ENCODE measurements at places on chromosomes 13 and 19. TPM values are rescaled to one million over a fixed set of nuclear protein-coding genes. Genes with fewer than 3 reads are reported as not detected.
A peak's percentile ranks its signal among the peaks of the same experiment; 100 is the strongest.

- no peak for DNase-seq
- H3K4me3 ChIP-seq: no peak overlapping the region
- no peaks in the 10 kb centered on the region for H3K36me3 ChIP-seq
- H3K27me3 ChIP-seq: peaks cover 42% of the 10 kb centered on the region
- peaks cover 9% of the 10 kb centered on the region for H3K4me1 ChIP-seq
These were observed 6.9 kb downstream of the KCNC3 start for GRCh38 chr19:50322234-50322633.

DNA sequence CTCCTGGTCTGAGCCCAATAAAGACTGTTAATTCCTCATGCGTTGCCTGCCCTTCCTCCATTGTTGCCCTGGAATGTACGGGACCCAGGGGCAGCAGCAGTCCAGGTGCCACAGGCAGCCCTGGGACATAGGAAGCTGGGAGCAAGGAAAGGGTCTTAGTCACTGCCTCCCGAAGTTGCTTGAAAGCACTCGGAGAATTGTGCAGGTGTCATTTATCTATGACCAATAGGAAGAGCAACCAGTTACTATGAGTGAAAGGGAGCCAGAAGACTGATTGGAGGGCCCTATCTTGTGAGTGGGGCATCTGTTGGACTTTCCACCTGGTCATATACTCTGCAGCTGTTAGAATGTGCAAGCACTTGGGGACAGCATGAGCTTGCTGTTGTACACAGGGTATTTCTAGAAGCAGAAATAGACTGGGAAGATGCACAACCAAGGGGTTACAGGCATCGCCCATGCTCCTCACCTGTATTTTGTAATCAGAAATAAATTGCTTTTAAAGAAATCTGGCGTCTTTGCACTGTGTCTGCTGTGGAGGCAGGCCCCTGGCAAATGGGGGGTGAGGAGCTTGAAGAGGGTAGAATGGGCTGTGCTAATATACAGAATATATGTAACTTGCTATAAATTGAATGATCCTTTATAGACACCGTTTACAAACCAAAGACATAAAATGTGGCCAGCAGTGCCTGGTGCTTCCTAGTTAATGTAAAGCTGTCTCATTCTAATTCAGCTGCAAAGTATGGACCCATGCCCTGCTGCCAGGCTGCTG is 4.2 kb upstream of the RPS11 start:
- peaks cover 30% of the 10 kb centered on the region for H3K4me1 ChIP-seq
- DNase-seq: no peak
- H3K27ac ChIP-seq: peak overlapping the region; percentile 80

DNA sequence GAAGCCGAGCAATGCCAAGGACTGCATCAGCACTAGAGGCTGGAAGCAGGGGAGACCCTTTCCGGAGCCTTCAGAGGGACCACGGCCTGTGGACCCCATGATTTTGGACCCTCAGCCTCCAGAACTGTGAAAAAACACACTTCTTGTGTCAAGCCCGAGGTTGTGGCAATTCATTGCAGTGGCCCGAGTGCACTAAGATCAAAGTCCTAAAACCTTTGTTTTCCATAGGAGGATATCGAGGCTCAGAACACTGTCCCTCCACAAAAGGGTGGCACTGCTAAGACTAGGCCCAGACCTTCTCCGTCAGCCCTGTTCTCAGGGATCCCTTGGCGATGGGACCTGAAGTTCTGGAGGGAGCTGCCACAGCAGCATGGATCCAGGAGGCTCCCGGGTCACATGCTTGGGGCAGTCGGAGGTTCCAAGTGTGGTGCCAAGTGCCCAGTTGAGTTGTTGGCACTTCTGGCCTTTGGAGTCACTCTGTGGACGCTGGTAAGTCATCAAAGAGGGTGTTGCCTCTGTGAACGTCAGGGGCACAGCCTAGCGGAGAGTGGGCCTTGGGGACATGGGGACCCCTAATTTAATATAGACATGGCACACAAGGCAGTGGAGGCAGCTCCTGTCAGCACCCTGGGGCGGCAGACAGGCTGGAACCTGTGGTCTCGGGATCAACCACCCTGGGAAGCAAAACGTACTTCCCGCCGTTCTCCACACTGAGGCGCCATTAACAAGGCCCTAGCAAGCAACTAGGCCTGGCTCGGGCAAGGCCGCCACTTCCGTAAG is 199.2 kb downstream of the COL4A1 start:
- no peaks in the 10 kb centered on the region for H3K36me3 ChIP-seq
- H3K4me3 ChIP-seq: no peak overlapping the region
- no peaks in the 10 kb centered on the region for H3K4me1 ChIP-seq
- no peak overlapping the region for H3K27ac ChIP-seq

DNA sequence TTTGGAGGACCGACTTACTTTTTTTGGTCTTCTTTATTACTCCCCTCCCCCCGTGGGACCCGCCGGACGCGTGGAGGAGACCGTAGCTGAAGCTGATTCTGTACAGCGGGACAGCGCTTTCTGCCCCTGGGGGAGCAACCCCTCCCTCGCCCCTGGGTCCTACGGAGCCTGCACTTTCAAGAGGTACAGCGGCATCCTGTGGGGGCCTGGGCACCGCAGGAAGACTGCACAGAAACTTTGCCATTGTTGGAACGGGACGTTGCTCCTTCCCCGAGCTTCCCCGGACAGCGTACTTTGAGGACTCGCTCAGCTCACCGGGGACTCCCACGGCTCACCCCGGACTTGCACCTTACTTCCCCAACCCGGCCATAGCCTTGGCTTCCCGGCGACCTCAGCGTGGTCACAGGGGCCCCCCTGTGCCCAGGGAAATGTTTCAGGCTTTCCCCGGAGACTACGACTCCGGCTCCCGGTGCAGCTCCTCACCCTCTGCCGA is 409 bp downstream of the FOSB start:
- peak overlapping the region; percentile 86 for H3K4me3 ChIP-seq
- DNase-seq: peak; percentile 62
- peaks cover 34% of the 10 kb centered on the region for H3K4me1 ChIP-seq
- H3K27ac ChIP-seq: peak overlapping the region; percentile 93
- H3K27me3 ChIP-seq: peaks cover 5% of the 10 kb centered on the region
- H3K36me3 ChIP-seq: peaks cover 17% of the 10 kb centered on the region

GRCh38 chr19:30084390-30084819 is 142.4 kb downstream of the URI1 start:
- DNase-seq: no peak
- no peaks in the 10 kb centered on the region for H3K27me3 ChIP-seq
- no peak overlapping the region for H3K4me3 ChIP-seq
- H3K36me3 ChIP-seq: no peaks in the 10 kb centered on the region

DNA sequence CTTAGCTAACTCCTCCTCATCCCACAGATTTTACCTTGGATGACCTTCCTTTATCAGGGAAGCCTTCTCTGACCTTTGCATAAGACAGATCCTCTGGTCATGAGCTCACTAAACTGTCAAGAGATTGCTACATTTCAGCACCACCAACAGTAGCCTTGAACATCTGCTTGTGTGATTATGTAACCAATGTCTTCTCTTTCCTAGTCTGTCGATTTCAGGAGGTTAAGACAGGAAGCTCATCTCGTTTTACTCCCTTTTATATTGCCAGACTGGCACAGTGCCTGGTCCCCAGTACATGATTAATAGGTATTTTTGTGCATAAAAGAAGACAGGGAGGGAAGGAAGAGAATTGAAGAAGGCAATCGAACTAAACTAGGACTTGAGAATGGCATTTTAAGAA is 1697.7 kb downstream of the EFNB2 start:
- H3K36me3 ChIP-seq: no peaks in the 10 kb centered on the region
- no peak for DNase-seq
- no peak overlapping the region for H3K4me3 ChIP-seq
- no peaks in the 10 kb centered on the region for H3K4me1 ChIP-seq

DNA sequence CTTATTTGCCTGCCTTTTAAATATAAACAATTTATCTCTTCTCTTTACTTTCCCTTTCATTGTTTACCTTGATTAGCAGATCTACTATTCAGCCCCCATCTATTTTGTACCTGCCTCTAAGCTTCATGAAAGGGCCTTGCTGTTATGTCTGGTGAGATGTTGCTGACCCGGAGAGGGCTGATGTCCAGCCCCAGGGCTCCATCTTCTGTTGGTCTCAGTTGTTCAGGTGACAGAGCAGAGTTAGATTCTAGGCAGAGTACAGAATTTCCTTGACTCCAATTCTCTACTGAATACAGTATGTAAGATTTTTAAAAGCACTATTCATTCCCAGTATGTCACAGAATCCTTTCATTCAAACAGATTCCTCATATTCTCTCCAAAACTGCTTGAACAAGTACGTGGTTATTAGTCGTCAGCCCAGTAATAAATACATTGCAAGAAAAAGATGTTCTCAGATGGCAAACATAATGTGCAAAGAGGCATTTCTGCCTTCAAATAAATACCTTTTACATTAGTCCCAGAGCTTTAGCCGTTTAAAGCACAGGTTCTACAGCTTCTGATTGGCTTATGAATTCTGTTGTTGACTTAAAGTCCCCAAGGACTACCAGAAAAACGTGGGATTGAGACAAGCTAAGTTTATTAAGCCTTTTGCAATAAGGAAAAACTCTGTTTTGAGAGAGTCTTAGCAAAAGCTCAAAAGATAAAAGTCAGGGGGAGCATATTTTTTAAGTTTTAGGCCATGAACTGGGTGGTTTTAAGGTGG is 159.1 kb downstream of the GPC5 start:
- H3K27ac ChIP-seq: no peak overlapping the region
- no peaks in the 10 kb centered on the region for H3K4me1 ChIP-seq
- no peaks in the 10 kb centered on the region for H3K27me3 ChIP-seq
- H3K36me3 ChIP-seq: no peaks in the 10 kb centered on the region

DNA sequence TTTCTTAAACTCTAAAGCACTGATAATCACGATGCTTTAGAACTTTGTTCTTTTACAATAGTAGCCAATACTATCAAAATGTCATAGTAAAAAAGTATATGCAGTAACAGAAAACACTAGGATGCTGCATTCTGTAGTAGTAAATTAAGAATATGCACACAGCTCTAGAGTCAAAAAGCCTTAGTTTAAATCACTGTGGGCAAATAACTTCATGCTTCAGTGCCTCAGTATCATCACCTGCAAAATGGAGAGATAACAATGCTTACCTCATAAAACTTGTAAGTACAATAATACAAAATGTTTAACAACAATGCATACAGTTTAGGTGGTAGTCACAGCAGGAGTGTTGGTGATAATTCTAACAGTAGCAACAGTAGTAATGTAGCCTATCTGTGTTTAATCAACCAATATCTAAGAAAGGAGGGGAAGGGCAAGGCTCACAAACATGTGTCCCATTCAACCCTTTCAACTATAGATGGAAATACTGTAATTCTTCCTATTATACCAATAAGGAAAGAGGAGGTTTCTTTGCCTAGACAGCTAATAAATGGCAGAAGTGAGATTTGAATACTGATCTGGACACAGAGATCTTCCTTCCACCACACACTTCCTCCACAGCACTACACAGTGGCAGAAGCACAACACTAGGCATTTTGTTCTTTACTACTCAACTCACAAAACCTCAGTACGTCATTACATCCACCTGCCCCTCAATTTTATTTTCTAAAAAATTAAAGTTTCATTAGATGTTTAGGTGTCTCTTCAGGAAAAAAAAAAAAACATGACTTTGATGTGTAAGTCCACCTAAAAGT is 4.6 kb downstream of the RBM26 start:
- peaks cover 53% of the 10 kb centered on the region for H3K36me3 ChIP-seq
- H3K4me1 ChIP-seq: peaks cover 53% of the 10 kb centered on the region
- H3K27me3 ChIP-seq: no peaks in the 10 kb centered on the region
- no peak for DNase-seq

DNA sequence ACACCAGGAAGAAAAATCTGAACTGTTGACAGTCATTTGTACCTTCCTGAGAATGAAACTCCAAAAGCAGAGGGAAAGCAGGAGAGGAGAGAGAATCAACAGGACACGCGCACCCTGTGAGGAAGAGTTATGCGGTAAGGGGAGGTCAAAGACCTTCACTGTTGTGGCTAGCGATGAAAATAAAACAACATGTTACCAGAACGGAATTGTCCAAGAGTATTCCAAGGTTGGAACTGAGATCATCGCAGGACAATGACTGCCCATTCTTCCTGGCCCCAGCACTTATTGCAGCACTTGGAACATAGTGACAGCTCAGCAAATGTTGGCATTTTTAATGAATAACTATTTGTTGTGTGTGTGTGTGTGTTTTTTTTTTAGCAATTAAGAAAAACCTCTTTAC is 176.0 kb upstream of the TSC22D1 start:
- no peaks in the 10 kb centered on the region for H3K36me3 ChIP-seq
- DNase-seq: no peak
- H3K27ac ChIP-seq: no peak overlapping the region

- no peak overlapping the region for H3K4me3 ChIP-seq
- H3K27me3 ChIP-seq: peaks cover 45% of the 10 kb centered on the region
- no peaks in the 10 kb centered on the region for H3K4me1 ChIP-seq
- H3K27ac ChIP-seq: no peak overlapping the region
- DNase-seq: no peak
These were observed 772 bp downstream of the GPC6 start for GRCh38 chr13:93227280-93227877.

GRCh38 chr13:79458436-79458835 is 22.5 kb upstream of the NDFIP2 start:
- no peak for DNase-seq
- H3K27ac ChIP-seq: no peak overlapping the region
- no peak overlapping the region for H3K4me3 ChIP-seq
- no peaks in the 10 kb centered on the region for H3K36me3 ChIP-seq
- H3K27me3 ChIP-seq: no peaks in the 10 kb centered on the region
- peaks cover 25% of the 10 kb centered on the region for H3K4me1 ChIP-seq

GRCh38 chr19:3406571-3407111 is 40.3 kb downstream of the NFIC start:
- H3K4me1 ChIP-seq: no peaks in the 10 kb centered on the region
- no peaks in the 10 kb centered on the region for H3K36me3 ChIP-seq
- no peak overlapping the region for H3K4me3 ChIP-seq
- no peaks in the 10 kb centered on the region for H3K27me3 ChIP-seq

GRCh38 chr19:48554385-48555091 is 2.6 kb downstream of the SULT2B1 start:
- no peak for DNase-seq
- H3K4me3 ChIP-seq: no peak overlapping the region
- H3K27me3 ChIP-seq: peaks cover 2% of the 10 kb centered on the region
- no peaks in the 10 kb centered on the region for H3K36me3 ChIP-seq
- no peak overlapping the region for H3K27ac ChIP-seq
- H3K4me1 ChIP-seq: no peaks in the 10 kb centered on the region

DNA sequence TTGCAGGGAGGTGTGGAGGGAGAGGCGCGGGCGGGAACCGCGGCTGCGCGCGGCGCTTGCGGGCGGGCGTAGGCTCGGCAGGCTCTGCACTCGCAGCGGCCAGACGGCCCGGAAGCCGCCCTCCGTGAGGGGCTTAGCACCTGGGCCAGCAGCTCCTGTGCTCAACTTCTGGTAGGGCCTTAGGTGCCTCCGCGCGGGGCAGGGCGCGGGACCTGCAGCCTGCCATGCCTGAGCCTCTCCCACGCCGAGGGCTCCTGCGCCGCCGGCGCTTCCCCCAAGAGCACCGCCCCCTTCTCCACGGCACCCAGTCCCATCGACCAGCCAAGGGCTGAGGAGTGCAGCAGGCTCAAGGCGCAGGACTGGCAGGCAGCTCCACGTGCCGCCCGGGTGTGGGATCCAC is 940.8 kb upstream of the PCDH9 start:
- no peak overlapping the region for H3K4me3 ChIP-seq
- H3K4me1 ChIP-seq: no peaks in the 10 kb centered on the region
- no peaks in the 10 kb centered on the region for H3K27me3 ChIP-seq
- H3K27ac ChIP-seq: no peak overlapping the region
- no peak for DNase-seq

- peaks cover 7% of the 10 kb centered on the region for H3K27me3 ChIP-seq
- DNase-seq: no peak
- no peak overlapping the region for H3K27ac ChIP-seq
- H3K4me3 ChIP-seq: no peak overlapping the region
- H3K36me3 ChIP-seq: no peaks in the 10 kb centered on the region
These were observed 110.2 kb upstream of the TSHZ3 start for GRCh38 chr19:31459430-31459829.

URAD gene
- total RNA-seq: not detected

LRRC4B gene
- total RNA-seq: not detected

SH2D3A gene
- total RNA-seq: 20.9 TPM

PSG2 gene
- not detected for total RNA-seq

ABCC4 gene
- total RNA-seq: 11.8 TPM

Measured in activated CD8-positive, alpha-beta T cell treated with anti-CD3 and anti-CD28 coated beads for 36 hours (primary cell).